ENCODE measurements at places on chromosomes 7 and 10.

DNA sequence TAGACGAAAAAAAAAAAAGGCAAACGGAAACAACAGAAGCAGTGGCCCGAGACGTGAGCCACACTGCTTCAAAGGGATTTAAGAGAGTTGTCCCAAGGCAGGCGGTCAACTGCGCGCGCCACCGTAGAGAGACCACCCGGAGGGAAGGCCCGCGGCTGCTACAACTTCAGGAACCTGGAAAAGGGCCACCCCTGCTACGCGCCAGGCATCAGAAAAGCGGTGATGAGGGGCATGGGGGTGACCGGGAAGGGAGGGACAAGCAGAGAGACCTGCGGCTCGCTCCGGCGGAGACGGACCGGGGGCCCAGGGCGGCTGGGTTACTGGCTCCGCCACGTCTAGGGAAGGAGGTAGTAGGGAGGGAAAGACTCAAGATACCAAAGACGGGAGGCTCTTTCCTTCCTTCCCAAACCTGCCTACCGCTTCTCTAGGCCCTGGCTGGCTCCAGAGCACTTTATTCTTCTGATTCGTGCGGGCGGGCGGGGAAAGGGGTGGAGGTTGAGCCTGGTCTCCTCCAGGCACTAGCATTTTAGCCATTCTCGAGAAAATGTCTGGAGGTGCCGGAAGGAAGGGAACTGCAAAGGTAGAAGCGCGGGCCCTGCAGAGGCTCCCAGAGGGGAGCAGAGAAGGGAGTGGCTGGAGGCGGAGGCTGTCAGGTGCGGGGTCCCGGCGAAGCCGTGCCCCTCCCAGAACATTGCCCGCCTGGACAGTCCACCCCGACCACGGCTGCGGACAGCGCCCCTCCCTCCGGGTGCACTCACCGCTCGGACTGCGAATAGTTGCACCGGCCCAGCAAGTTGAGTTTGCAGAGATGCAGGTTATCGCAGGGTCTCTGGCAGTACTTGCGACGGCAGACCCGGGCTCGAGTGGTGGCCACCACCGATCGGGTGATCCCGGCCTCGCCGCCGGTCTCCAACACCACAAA, 993 bp downstream of the ZC3HAV1 start:
- DNase-seq, result peak; percentile 34

- DNase-seq, result no peak
Measured at GRCh38 chr10:21728618-21729017, 194.6 kb downstream of the MLLT10 start.

GRCh38 chr10:70348228-70348850, 34.1 kb downstream of the LRRC20 start:
- DNase-seq, result peak; percentile 42

DNA sequence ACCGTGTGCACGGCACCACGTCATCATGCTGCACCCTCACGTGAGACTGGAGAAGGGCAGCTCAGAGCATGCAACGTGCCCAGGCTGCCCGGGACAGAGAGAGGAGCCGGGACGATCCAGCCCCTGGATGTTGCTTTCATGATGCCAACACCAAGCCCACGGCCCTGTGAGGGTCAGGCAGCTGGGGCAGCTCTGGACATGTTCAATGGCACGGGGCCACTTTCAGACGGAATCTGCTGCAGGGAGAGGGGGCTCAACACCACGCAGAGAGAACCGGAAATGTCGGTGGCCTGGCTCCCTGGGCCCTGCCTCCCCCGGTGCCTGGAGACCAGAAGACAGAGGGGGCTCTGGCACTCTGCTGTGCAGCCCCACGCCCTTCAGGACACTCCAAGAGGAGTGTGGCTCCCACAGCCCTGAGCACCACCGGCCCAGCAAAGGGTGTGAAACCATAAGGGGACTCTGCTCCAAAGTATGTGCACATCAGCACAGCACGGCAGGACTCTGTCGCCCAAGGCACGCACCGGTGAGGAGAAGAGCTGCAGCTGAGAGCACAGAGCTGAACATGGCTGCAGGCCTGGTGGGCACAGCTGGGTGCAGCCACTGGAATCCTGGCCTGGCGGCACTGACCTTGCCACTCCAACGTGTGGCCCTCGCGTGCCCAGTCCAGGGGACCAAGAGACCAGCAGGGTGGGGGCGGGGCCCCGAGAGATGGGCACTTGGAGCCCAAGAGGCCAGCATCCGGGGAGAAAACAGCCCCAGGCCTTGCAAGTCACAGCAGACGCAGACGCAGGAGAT, 70.3 kb upstream of the PDGFA start:
- no peak for DNase-seq

DNA sequence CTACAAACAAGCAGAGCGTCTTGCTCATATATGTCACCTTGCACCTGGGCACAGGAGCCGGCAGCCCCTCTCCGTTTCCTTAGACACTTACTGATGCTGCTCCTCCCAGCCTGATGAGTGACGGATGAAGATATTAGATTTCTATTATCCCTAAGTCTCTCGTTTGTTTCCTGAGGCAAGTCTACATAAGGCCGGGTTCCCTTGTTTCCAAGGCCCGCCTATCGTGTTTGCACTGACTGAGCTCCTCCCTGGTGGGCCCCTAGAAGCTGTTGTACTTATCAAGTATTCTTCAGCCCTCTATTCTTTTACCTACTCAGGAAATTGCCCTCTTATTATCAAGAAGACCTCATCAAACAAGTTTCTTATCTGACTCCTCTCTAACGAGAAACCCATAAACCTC, 18.5 kb downstream of the SH3PXD2A start:
- DNase-seq, result peak; percentile 65

DNA sequence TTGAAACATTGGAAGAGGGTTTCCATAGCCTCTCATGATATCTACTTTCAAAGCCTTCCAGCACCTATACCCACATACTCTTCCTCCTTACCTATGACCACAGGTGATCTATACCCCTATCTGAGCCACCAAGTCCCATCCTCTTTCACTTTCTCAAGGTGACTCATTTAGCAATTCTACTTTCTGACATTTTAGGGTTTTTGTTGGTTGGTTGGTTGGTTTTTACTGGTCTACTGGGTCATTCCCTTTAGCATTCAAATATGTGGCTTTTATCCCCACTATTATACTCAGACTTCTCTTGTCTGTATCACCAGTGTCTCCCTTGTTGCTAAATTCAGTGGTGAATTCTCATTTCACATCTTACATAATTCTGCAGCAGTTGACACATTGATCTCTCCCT, 130.4 kb upstream of the STEAP4 start:
- no peak for DNase-seq

- DNase-seq, result no peak
Measured at GRCh38 chr7:105613611-105614330, 32.5 kb upstream of the EFCAB10 start.

DNA sequence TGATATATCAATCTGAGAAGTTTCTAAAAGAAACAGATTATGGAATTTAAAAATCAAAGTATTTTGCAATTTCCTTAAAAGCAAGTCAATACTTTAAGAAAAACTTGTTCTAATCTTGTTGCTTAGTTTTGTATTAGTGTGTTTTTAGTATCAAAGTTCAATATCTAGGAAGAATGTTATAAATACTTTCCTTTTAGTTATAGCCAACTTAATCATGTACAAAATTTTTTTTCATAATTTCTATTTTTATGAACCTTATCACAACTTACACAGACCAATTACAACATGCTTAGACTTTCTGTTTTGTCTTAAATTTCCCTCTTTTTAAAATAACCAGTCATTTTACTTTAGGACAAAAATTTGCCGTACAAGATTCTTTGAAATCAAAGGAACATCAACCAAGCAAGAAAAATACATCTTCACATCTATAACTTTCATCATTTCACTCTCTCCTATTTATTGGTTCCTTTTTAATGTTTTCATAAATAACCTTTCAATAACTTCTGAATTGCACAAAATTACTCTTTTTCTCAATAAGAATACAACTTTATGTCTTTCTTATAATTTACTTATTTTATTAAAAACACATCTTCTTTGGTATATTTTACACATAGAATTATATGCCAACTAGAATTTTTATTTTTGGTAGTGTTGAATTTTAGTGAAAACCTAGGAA, 308.2 kb upstream of the GLI3 start:
- DNase-seq, result no peak

- DNase-seq, result no peak
Measured at GRCh38 chr7:157684909-157685429, 348.2 kb downstream of the DNAJB6 start.

- no peak for DNase-seq
Measured at GRCh38 chr7:129774359-129774758, 162.8 kb downstream of the NRF1 start.

- no peak for DNase-seq
Measured at GRCh38 chr10:89526358-89526757, 9.0 kb downstream of the SLC16A12 start.

- no peak for DNase-seq
Measured at GRCh38 chr10:95840121-95840520, 67.7 kb upstream of the CC2D2B start.

All from hepatocyte (in vitro differentiated cells).